ENCODE measurements at places on chromosomes 2 and 18.
A peak's percentile ranks its signal among the peaks of the same experiment; 100 is the strongest.

DNA sequence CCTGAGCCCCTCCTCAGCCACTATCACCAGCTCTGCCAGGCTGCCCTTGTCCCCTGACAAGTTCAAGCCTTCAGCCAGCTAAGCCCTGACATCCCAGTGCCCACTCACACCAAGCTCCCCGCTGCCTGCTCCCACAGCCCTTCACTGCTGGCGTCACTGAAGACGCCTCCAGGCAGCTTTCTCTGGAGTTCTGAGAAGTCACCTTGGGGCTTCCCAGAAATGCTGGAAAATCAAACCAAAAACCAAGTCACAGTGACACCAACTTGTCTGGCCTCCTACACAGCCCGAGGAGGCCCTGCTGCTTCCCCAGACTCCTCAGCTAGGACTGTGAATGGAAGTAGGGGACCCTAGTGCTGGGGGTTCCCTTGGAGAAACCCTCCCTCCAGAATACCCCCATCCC lies 2.2 kb upstream of the TNS1 start:
- DNase-seq = no peak

GRCh38 chr18:22624176-22624575 lies 206.5 kb upstream of the CTAGE1 start:
- DNase-seq = no peak

GRCh38 chr2:193240752-193241151 lies 1046.0 kb upstream of the TMEFF2 start:
- DNase-seq = peak; percentile 19

GRCh38 chr18:11034884-11035283 lies 114.5 kb downstream of the PIEZO2 start:
- no peak for DNase-seq

GRCh38 chr2:118847762-118848172 lies 319 bp upstream of the EN1 start:
- no peak for DNase-seq

DNA sequence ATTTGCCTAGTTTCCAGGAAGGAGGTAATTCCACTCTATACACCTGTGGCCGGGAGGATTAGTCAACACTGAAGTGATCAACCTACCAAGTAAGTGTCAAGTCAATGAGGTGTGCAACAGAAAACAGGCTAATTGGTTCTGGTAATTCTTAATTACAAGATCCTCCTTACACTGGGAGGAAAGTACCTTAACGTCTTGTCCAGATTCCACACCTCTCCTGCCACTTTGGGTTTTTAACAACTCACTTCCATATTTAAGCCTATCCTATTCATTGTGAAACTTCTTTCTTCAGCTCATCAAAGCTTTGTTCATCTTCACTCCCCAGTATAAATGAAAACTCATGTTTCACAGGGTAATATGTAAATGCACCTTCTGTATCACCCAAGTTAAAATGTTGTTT lies 22.0 kb upstream of the MAP4K4 start:
- no peak for DNase-seq

DNA sequence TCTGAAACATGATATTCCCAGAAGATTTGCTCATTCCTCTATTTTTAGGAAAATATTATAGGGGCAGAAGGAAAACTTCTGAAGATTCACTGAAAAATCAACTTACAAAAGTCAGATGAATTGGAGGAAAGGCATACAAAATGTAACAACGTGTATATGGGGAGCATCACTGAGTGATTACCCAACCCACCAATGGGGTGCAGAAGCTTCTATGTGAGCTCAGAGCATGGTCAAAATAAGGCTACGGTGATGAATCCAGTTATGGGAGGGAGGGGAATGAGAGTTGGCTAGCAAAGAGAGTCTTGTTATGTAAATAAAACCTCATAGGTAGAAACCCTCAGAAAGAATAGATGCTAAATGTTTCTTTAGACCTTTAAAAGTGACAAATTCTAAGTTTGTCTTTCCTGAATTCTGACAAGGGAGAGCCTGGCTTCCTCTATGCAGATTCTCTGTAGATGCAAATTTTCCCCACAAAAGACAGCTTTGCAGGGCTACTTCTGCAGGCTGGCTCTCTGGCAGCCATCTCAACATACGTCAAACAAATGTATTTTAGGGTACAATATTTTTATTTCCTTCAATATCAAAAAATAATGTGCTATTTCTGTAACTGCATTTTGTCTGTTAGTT lies 171.4 kb upstream of the NDUFV2 start:
- DNase-seq = no peak

GRCh38 chr2:61220768-61221167 lies 58.8 kb downstream of the C2orf74 start:
- DNase-seq = no peak

GRCh38 chr18:45680066-45680690 lies 43.8 kb upstream of the SLC14A1 start:
- DNase-seq = no peak

GRCh38 chr2:163713534-163714311 lies 22.1 kb downstream of the FIGN start:
- DNase-seq = no peak

DNA sequence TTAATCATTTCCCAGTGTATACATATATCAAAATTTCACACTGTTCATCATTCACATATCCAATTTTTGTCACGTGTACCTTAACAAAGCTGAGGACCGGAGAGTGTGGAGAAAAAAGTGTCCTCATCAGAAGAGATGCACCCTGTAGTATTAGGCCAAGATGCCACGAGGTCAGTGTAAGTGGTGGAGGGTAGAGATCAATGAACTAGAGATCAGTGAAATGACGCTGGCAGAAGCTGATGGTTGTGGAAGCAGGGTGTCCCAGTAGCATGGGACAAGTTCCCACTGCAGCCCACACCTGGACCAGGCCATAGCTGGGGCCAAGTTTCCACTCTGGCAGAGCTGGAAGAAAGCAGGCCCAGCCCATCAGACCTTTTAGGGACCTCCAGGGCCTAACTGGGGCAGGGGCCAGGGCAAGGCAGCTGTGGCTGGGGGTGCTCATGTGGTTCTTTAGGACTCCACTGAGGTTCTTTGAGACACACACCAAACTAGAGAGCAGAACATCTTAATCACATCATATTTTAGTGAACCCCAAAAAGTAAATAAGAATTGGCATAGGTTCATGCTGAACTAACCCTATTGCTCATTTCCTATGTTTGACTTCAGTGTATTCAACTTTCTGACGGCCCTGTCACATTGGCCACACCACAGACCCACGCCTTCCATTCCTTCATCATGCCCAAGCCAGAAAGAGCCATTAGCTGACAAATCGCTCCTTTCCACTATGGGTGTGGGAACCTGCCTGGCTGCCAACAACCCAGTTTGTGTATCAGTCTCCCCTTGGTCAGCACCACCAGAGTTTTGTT lies 21.6 kb upstream of the GPR55 start:
- DNase-seq = no peak

GRCh38 chr2:24597181-24597870 lies 106.3 kb downstream of the NCOA1 start:
- DNase-seq = no peak

DNA sequence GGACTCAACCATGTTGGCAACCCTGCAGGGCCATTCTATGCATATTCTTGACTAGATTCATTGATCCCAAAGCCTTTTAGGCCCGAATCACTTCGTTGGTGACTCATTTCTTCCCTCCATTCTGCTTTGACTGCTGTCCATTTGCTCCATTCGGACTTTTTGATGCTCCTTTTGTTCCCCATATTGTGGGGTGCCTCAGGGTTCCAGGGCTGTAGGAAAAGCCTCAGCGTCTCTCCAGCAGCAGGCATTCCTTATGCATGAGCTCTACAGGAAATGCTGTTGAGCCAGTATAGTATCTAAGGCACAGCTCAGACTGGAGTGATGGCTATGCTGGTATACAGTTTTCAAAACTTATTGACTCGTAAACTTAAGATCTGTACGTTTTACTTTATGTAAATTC lies 292.6 kb downstream of the PRKCE start:
- DNase-seq = no peak

GRCh38 chr2:70685771-70686171 lies 82.2 kb downstream of the ADD2 start:
- peak; percentile 45 for DNase-seq

GRCh38 chr2:237967463-237967951 lies 693 bp downstream of the UBE2F start:
- DNase-seq = no peak

- no peak for DNase-seq
Observed at GRCh38 chr18:48308755-48309575, 100.2 kb downstream of the ZBTB7C start.

DNA sequence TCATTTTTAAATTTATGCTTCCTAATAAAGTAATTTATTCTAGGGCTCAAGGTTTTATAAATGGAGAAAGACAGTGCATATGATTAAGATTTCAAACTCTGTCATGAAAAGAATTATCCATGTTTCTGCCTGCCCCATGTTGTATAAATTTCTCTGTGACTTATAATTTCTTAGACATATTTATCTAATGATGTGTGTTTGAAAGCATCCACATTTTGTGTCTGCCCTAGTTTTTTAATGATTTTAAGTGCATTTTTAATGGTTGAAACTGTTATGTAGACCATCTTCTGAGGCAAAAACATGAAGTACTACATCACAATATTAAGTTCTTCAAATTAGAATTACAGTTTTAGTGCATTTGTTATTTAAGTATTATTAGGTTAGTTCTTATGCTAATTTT lies 71.2 kb downstream of the PTPRM start:
- no peak for DNase-seq

GRCh38 chr2:47631792-47632398 lies 151.1 kb upstream of the MSH6 start:
- DNase-seq = no peak

GRCh38 chr2:108936866-108937265 lies 52.2 kb downstream of the EDAR start:
- no peak for DNase-seq

DNA sequence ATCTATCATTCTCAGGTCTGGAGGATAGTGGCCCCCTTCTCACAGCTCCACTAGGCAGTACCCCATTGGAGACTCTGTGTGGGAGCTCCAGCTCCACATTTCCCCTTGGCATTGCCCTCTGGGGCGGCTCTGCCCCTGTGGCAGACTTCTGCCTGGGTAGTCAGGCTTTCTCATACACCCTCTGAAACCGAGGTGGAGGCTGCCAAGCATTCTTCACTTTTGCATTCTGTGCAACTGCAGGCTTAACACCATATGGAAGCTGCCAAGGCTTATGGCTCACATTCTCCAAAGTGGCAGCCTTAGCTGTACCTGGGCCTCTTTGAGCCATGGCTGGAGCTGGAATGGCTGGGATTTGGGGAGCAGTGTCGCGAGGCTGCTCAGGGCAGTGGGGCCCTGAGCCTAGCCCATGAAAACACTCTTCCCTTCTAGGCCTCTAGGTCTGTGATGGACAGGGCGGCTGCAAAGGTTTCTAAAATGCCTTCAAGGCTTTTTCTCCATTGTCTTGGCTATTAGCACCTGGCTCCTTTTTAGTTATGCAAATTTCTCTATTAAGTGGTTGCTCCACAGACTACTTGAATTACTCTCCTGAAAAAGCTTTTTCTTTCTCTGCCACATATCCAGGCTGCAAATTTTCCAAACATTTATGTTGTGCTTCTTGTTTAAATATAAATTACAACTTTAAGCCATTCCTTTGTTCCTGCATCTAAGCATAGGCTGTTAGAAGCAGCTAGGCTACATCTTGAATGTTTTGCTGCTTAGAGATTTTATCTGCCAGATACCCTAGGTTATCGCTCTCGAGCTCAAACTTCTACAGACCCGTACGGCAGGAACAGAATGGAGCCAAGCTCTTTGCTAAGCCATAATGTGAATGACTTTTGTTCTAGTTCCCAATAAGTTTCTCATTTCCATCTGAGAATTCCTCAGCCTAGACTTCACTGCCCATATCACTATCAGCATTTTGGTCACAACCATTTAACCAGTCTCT lies 206.5 kb downstream of the CPS1 start:
- DNase-seq = no peak

GRCh38 chr2:69119104-69119894 lies 106.3 kb downstream of the ANTXR1 start:
- no peak for DNase-seq

DNA sequence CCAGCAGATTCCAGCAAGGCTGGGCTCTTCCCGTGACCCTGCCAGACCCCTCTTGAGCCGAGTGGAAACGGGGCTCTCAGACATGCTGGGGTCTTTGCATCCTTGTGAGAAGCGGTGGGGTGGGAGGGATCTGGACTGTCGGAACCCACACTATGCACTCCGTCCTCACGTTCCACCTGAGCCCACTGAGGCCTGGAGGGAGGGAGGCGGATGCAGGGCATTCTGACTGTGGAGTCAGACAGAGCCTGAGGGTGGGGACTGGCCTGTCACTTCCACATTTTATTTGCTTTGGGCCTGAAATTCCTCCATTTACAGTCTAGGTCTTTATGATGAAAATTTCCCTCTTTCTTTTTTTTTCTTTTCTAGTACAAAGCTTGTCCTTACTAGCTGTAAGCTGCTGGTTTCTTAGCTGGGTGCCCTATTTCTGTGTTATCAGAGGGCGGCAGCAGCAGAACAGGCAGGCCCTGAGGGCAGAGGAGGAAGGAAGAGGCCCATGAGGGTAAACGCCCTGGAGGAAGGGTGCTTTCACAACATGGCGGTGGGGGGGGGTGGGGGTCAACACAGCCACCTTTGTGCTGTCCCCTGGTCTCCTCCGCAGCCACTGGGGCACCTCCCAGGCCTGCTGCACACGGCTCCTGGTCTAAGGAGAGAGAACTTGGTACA lies 373.5 kb upstream of the MYT1L start:
- no peak for DNase-seq

DNA sequence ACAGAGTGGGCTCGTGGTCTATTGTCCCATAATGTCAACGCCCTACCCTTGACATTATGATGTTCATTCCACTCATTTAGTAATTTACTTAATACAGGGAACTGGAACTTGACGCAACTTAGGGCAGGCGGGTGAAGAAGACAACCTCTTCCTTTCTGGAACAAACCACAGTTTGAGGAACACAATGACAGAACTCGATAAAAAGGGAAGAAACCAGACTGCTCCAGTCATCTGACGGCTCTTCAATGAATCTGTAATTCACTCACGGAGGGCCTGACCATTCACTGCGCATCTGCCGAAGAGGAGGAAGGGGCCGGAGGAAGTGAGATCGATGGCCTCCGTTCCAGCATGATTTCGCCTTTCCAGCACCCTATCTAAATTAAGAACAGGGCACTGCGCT lies 83.2 kb downstream of the BCL2 start:
- DNase-seq = no peak

GRCh38 chr18:53946594-53946993 lies 277.9 kb downstream of the MBD2 start:
- DNase-seq = no peak

- DNase-seq = no peak
Observed at GRCh38 chr2:156342254-156343095, 10.0 kb upstream of the NR4A2 start.

GRCh38 chr2:217166241-217166850 lies 306.5 kb upstream of the TNP1 start:
- no peak for DNase-seq

- DNase-seq = no peak
Observed at GRCh38 chr2:98460573-98461497, 16.2 kb downstream of the INPP4A start.

- no peak for DNase-seq
Observed at GRCh38 chr2:30310371-30310770, 79.0 kb downstream of the LBH start.

DNA sequence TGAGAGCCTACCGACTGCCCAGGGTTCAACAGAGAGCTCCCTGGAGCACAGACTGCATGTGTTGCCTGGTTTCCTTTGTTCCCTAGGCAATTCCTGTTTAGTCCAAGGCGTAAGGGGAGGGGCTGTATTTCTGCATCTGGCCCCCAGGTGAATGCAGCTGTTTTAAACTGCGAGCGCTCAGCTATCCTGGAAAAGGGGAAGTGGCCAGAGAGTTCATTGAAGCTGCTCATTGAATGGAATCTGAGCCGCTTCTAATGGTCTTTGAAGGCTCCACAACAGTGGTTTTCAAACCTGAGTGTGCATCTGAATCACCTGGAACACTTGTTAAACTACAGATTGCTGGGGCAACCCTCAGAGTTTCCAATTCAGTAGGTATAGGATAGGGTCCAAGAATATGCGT lies 18.1 kb downstream of the MAPK4 start:
- no peak for DNase-seq
